ENCODE measurements at places on chromosomes 12 and 14.

GRCh38 chr12:44436756-44437155, 439.4 kb downstream of the NELL2 start:
- DNase-seq: no peak

DNA sequence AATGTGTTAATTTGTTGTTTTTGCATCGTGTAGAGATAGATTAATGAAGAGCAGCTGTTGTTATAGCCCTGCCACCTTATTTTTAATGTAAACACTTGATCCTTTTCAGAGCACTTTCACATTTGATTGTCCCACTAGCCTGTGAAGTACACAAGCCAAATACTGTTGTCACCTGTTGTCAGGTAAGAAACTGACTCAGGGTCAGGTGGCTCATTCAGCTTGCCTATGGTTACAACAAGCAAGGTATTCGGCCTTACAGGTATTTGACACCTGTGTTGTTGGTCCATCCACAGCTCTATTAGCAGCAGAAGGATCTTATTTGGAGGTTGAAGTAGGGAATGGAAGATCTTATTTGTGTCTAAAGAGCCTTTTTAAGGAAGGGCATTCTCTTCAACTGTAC, 108.9 kb downstream of the GPR135 start:
- DNase-seq: no peak

DNA sequence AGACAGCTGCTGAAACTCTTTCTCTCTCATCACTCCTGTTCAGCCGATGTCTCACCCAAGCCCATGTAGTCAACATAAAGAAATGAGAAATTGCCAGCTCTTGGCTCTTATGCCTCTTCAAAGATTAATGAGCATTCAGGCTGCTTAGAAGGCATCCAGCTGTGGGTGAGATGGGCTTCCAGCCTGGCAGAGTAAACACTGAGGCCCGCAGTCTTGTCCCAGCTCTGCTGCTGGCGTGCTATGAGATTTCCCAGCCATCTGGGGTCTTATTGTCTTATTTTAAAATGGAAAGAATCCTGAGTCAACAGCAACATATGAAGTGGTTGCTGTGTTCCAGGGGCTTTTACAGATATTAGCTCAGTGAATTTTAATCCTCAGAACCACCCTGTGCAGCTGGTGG, 12.6 kb downstream of the RXYLT1 start:
- DNase-seq: no peak

- no peak for DNase-seq
These were observed 1.6 kb downstream of the SIX4 start for GRCh38 chr14:60722357-60723115.

DNA sequence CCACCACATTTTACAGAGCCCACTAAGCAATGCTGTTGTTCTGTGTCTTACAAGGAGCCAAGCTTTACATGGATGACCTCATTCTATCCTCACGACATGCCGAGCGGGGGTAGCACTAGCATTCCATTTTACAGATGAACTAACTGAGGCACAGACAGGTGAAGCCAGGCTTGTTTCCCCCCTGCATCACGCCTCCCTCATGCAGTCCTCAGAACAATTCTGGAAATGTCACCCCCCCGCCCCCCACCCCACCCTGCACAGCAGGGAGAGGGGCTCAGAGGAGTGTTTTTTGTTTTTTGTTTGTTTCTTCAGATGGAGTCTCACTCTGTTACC, 1.5 kb downstream of the SLC8B1 start:
- DNase-seq: no peak

- DNase-seq: no peak
These were observed 52.6 kb downstream of the DYRK2 start for GRCh38 chr12:67701121-67701520.

GRCh38 chr14:39500253-39500652, 68.0 kb upstream of the FBXO33 start:
- no peak for DNase-seq

- no peak for DNase-seq
These were observed 13.2 kb downstream of the ZNF219 start for GRCh38 chr14:21084998-21085853.

- DNase-seq: no peak
These were observed 100.9 kb downstream of the UNC79 start for GRCh38 chr14:93531644-93532043.

DNA sequence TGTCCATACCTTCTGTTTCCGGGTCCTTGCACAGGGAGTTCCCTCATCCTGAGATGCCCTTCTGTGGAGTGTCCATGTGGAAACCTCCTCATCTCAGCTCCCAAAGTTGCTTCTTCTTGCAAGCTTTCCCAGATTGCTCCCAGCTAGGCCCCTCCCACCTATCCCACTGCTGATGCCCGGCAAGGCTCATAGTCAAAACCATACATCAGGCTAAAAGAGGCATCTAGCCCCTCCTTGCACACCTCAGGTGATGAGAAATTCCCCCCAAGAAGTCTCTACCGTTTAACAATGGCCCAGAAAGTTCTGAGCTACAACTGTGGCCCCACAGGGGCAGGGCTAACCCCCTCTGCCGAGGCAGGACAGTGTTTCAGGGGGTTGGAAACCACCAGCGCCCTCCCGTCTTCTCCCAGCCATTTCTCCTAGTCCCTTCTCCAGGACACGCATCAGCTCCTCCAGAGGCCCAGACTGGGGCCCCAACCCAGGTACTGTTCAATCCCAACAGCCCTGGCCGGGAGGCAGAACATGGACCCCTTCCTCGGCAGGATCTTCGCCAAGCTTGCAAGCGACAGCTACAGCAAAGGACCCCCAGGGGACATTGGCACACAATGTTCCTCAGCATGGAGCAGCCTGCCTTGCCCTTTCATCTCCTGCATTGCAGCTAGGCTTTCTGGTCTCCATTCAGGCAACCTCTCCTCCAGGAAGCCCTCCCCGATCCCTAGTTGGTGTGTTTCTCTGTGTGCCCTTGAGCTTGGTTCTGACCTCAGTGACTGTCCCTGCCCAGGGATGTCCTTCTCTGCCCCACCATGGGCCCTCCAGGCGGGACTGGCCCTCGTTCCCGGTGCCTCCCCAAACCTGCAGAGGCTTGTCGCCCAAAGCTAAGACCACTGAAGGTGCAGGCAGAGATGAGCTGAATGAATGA, 4.5 kb upstream of the BEGAIN start:
- no peak for DNase-seq

GRCh38 chr12:26828280-26829073, 4.5 kb downstream of the ITPR2 start:
- no peak for DNase-seq

GRCh38 chr14:61881046-61881445, 118.8 kb downstream of the SNAPC1 start:
- DNase-seq: no peak

DNA sequence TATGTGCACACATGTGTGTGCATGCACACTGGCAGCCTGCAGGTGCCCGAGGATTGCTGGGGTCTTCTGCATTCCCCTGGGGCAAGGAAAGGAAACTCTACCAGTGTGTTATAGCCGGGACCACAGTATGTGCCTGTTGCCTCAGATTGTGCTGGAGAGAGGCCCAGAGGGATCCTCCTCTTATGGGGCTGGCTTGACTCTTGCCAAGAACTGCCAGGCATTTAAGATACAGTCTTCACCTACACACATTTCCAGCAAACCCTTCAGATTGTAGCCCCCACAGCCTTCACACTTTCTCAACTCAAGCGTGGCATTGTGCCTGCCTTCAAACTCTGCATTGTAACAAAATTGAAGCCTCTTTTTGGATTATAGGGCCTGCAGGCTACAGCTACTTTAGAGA, 176.7 kb upstream of the DYRK2 start:
- no peak for DNase-seq

DNA sequence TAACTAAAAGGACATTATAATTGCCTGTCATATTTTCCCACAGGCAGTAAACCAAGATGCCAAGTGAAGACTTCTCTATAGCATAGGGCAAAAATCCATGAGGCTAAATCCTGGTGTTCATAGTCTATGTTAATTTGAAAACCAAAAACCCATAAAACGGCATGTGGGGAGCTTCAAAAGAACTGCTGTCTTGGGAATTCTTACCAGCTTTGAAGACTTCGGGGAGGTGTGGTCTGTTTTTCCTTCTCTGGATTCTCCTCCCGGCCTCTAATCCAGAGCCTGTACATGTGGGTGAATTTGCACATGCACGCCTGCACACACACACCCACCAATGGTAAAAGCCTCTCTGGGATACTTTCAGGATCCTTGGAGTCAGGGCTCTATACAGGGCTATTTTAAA, 61.9 kb upstream of the IFNG-AS1 start:
- no peak for DNase-seq

DNA sequence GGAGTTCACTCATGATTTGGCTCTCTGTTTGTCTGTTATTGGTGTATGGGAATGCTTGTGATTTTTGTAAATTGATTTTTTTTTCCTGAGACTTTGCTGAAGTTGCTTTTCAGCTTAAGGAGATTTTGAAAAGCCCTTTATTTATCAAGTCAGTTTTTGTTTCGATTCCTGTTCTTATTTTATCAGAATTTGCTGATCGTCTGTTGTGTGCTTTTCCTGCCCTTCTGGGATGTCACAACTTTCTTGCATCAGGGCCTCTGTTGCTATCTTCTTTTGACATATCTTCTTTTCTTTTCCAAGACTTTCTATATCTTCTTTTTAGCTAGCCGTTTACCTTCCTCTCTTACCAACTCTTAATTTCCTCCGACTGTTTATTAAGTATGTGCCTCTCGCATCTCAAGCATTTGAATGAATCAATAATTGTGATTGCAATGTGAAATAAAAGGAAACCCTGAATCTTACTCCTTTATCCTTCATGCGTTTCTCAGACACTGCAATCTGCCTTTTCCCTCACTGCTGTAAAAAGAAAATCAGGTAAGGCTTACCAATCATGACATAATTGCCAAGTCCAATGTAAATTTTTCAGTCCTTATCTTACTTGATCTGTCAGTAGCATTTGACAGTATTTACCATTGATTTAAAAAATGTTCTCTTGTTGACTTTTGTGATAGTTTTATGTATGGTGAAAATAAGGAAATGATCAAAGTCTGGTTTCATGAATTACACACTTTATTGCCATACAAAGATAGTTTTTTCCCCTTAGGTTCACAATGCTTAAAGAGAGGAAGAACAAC, 53.0 kb downstream of the ETNK1 start:
- DNase-seq: no peak

- DNase-seq: no peak
These were observed 12.5 kb downstream of the CIT start for GRCh38 chr12:119864591-119864990.

DNA sequence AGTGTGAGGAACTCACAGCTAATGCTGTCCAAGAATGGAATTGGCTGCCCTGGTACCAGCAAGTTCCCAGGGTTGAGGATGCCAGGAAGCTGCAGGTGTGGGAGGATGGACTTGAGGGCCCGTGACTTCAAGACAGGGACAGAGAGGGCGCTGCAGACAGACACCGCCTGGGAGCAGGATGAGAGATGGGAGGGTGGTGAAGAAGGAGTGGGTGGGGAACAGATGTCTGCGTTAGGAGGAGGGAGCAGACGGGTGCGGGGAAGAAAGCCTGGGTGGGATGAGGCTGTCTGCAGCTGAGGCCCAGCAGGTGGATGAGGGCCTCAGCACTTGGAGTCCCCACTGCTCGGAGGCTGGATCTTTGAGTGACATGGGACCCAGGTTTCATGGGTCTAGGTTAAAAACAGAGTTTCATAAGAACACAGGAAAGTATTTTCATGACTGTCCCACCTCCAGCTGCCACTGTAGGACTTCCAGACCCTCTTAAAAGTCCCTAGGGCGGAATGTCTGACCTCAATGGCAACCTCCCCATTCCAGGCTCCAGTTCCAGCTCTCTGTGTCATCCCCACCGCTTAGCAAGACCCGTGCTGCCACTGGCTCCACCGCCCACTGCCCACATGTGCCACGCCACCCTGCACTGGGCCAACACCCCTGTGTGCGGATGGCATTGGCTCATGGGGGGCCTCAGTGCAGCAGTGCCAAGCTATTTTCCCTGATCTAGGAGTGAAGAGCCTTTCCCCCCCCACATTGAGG, 70.3 kb upstream of the SCN8A start:
- no peak for DNase-seq

GRCh38 chr12:89138048-89138852, 214.1 kb downstream of the DUSP6 start:
- DNase-seq: no peak

GRCh38 chr12:32467959-32468863, 68.9 kb downstream of the FGD4 start:
- no peak for DNase-seq

GRCh38 chr12:44960856-44961255, 84.7 kb upstream of the NELL2 start:
- no peak for DNase-seq

GRCh38 chr12:51926064-51926632, 18.8 kb downstream of the ACVRL1 start:
- DNase-seq: no peak

GRCh38 chr14:72553656-72554055, 340.2 kb downstream of the DPF3 start:
- no peak for DNase-seq

Data from thoracic aorta (tissue), 2 donors.